ENCODE measurements at places on chromosomes 12 and 14. TPM values are rescaled to one million over a fixed set of nuclear protein-coding genes. Genes with fewer than 3 reads are reported as not detected.
A peak's percentile ranks its signal among the peaks of the same experiment; 100 is the strongest.

Gene ALDH1L2
- 1.7 TPM for polyA plus RNA-seq

- no peak for DNase-seq
Measured at GRCh38 chr14:104344818-104345620, 206.6 kb downstream of the KIF26A start.

DNA sequence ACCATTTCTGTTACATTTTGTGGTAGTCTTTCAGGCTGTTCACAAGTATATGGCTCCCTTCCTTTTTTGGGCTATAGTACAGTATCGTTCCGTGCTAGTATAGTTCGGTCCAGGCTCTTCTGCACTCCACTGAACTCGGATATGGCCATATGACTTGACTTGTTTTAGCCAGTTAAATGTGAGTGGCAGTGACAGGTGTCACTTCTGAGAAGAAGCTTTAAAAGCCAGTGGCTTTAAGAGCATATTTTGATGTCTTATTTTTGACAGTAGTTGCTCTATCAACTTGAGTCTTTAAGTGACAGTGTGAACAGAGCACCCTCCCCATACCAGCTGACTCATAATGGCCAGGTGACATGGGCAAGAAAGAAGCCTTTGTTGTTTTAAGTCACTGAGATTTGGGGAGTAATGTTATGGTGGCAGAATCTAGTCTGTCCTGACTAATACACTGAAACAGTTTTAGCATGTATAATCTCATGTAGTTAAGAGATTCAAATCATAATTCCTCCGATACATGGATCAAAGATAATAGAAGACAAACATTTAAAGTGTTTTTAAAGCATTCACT lies 64.6 kb downstream of the ANO4 start:
- DNase-seq, result no peak

Gene SPATA7
- 6.0 TPM for polyA plus RNA-seq

Gene SNRPF
- polyA plus RNA-seq, result 53.6 TPM

DNA sequence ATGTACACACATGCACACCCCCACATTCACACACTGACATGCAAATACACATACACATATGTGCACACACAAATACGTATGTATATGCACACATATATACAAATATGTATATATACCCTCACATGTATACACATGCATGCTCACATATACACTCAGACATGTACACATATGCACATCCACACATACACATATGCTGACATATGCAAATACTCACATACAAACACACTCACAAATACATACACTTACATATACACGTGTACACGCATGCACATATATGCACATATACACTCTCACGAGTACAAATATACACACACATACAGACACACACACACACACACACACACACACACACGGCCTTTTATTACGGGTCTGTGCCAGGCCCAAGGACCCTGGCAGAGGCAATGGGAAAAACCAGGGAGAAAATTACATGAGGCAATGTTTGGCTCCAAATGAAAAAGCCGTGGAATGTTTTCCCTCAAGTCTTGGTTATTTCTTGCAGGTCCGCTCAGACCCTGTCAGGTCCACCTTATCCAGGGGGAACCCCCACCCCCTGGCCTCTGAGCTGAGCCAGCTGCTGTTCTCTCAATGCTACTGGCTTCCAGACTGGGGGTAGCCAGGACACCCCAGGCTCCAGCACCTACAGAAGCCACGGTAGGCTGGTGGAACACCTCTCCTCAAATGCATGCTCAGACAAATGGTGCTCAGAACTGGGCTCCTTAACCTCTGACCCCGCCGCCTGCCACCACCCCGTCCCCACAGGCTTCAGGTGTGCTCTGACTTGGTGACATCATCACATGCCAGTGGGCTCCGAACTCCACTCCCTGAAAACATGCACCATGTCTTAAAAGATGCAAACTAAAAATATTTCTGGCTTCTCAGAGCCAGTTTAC lies 54.7 kb downstream of the BCL11B start:
- no peak for DNase-seq

DNA sequence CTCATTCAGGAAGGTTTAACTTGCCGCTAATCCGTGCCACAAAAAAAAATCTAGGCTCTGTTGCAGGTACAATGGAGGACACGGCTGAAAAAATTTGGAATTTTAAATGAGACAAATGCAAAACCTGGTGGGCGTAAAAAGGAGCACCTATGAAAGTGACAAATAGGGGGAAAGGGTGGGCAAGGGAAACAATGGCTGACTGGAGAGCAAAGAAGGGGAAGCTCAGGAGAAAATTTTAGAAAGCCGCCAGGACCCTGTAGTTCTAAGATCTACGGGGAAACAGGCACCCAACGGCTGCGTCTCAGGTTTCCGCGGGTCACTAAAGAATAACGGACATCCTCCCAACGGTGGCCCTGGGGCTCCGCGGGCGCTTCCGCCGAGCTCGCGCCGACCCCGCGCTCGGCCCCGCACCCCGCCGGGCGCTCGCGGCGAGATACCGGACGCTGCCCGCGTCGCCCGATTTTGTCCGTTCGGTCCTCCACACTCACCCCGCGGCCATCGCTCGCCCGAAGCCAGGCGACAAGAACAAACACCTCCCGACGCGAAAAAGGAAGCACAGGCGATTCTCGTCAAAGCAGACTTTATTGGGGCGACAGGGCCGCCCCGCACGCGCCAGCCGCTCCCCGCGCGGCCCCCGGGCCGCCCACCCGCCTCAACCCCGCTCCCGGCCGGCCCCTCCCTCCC lies 1.1 kb upstream of the YY1 start:
- DNase-seq, result peak; percentile 70

- DNase-seq, result no peak
Measured at GRCh38 chr14:24880689-24881088, 169.3 kb downstream of the STXBP6 start.

Gene ZNF605
- 9.7 TPM for polyA plus RNA-seq

GRCh38 chr12:88227263-88227662 lies 85.2 kb downstream of the TMTC3 start:
- no peak for DNase-seq

GRCh38 chr12:48810903-48811431 lies 7.3 kb upstream of the CACNB3 start:
- DNase-seq, result no peak

- no peak for DNase-seq
Measured at GRCh38 chr12:2322554-2323120, 269.9 kb downstream of the CACNA1C start.

DNA sequence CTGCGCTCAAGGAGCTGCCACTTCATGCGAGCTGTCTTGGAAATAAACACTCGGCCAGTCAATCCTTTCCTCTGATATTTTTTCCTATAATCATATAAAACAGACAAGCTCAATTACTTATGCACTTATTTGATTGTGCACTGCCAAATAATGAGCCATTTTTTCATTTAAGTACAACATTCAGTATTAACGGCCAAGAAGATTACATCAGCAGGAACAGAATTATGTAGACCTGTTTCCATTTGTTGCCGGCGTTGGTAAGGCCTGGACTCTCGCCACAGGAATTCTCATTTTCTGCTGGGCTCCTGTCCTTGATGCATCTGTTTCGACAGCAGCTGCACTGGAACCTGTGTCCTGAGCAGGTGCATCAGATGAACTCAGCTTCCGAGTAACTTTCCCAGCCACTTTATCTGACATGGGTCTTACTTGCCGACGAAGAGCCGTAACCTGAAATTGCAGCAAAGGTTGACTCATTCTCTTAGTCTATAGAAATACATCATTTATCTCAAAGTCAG lies 110.2 kb downstream of the KIF21A start:
- no peak for DNase-seq
